Left renal cortex interstitium (tissue), 4 donors: ENCODE measurements at places on chromosomes 5 and 9. TPM values are rescaled to one million over a fixed set of nuclear protein-coding genes. Genes with fewer than 3 reads are reported as not detected.

The PHF24 gene
- polyA plus RNA-seq = 0.29 TPM

- DNase-seq = no peak
Observed at GRCh38 chr5:14854799-14855198, 16.8 kb downstream of the ANKH start.

DNA sequence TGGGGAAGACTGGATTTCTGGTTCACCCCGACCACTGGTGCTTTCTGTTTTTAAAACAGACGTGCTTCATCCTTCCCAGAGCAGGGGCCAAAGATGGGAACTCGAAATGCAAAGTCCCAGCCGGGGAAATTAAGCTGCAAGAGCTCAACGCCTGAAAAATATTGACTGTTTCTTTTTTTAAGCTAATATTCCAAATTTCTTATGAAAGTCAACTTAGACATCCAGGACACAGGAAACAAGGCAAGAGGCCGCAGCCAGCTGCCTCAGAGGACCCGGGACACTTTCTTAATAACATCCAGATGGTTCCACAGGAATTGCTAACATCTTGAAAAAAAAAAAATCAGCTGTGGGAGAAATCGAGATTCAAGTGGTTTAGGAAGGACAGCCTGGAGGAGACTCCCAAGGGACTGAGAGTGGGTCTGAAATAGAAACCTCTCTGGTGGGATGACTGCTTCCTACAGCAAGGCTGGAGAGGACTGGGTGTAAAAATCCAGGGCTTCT, 144.9 kb downstream of the FGF1 start:
- no peak for DNase-seq

GRCh38 chr9:13845460-13845859, 468.5 kb downstream of the NFIB start:
- no peak for DNase-seq

DNA sequence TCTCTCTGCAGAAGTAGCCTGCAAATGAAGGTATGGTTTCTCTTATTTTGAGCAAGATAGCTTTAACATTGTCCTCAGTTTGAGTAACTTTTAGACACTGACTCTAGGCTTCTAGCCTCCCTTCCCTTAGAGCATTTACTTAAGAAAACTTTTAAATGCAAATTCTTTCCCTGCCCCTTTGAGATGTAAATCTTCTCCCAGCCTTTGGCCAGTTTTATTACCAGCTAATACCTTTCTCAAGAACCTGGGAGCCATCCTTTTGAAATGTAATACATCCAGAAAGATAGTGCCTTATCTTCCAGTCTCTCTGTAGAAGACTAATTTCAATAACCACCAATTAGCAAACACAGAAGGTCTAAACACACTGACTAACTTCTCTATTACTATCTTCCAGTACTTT, 688.9 kb upstream of the CDH9 start:
- no peak for DNase-seq

DNA sequence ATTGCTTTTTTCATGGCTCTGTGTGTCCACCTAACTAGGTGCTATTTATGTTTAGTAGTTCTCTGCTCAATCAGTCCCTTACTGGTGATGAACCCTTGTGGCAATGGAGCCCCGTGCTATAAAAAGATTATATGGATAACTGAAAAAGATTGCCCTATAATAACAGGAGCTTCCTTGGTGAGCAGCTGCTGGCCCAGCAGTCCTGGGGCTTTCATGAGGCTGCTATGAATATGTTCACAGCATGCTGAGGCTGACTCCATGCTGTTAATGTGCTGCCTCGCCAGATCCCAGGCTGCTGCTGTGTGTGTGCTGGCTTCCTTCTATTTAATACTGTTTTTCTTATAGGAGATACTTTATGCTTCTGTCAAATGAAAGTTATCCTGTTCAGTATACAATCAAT, 357.5 kb downstream of the TAF11L14 start:
- DNase-seq = no peak

GRCh38 chr5:152505442-152506042, 100.5 kb upstream of the NMUR2 start:
- DNase-seq = no peak

DNA sequence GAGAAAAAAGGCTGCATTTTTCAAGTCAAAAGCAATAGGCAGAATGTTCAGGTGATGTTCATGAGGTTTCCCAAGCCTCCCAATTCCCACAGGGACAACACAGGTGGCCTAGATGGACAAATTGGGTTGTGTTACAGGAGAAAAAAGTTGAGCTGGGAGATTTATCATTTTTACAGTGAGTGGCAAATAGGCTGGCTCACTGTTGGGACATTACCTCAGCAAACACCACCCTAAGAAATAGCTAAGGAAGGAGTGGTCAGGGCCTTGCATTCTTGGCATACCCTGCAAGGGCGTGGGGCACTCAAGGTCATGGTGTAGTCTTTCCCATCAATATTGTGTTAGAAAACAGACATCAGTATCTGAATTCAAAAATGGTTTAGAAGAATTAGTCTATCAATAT, 23.3 kb upstream of the CPLANE1 start:
- DNase-seq = no peak

The TMEM174 gene
- 20.4 TPM for polyA plus RNA-seq

GRCh38 chr9:93096811-93097382, 880 bp downstream of the CARD19 start:
- no peak for DNase-seq

DNA sequence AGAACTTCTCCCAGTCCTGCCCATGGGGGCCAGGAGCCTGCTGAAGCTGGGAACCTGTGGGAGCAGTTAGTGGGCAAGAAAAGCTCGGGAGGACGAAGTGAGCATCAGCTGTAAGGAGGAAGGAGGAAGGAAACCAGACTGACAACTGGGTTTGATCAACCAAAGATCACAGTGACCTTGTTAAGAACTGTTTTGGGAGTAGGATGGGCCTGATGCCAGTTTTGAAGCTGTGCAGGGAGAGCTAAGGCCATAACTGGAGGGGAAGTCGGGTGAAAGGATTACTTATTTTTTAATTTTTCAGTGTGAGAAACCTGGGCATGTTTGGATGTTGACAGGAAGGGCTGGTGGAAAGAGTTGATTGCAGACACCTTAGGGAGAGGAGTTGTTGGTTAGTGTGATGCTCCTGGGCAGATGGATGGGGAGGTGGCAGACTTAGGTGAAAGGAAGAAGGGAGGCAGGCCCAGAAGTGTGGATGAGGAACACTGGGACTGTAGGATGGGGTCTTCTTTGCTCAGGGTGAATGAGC, 58.3 kb upstream of the KLF4 start:
- no peak for DNase-seq

The C1QTNF2 gene
- polyA plus RNA-seq = 2.4 TPM

The BARHL1 gene
- not detected for polyA plus RNA-seq

DNA sequence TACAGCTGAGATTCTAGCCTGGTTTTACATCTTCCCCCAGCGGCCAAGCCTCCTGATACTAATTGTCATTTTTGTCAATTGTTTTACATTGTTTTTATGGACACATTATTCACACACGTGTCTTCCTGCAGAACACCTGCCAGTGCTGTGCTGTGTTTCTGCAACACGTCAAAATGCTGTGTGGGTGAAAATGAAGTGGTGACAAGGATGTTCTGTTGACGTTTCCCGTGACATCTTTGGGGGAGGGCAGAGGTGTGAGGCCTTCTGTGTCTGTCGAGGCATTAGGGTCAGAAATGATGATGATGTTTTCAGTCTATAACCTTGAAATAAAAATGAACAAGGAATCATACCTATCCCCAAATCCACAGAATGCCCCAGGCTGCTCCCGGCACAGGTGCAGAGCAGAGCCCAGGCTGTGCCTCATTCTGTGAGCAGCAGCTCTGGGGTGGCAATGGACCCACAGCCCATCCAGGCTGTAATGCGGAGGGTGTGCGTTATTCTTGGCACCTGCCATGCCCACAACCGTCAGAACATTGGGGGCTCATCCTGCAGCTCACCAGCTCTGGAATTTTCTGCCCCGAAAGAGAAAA, 23.6 kb upstream of the CEP72 start:
- DNase-seq = no peak

DNA sequence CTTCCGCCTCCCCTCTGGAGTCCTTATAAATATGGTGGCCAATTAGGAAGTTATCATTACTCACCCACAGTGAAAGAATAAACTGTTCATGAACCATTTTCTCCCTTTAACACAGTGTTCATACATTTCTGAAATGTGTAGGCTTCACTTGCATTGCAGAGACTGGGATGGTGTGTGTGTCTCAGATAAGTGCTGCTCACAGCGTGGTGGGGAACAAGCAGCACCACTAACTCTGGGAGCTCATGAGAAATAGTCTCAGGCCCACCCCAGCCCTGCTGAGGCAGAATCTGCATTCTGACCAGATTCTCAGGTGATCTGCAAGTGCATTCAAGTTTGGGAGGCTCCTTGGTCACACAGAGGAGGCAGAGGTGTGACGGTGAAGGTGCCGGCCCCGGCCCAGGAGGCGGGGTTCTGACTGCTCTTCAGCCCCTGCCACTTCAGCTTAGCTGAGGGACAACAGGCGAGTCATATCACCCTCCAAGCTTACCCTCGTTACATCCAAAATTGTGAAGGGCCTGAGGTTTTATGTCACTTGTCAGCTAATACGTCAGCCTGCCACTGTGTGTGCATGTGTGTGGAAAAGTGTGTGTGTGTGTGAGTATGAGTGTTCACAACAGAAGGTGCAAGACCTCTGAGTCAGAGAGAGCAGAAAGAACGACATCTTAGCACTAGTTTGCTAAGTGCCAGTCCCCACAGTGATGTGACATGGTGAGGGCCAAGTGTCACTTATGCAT, 34.7 kb downstream of the DAP start:
- DNase-seq = no peak
